ENCODE measurements at places on chromosomes 2 and 18.

DNA sequence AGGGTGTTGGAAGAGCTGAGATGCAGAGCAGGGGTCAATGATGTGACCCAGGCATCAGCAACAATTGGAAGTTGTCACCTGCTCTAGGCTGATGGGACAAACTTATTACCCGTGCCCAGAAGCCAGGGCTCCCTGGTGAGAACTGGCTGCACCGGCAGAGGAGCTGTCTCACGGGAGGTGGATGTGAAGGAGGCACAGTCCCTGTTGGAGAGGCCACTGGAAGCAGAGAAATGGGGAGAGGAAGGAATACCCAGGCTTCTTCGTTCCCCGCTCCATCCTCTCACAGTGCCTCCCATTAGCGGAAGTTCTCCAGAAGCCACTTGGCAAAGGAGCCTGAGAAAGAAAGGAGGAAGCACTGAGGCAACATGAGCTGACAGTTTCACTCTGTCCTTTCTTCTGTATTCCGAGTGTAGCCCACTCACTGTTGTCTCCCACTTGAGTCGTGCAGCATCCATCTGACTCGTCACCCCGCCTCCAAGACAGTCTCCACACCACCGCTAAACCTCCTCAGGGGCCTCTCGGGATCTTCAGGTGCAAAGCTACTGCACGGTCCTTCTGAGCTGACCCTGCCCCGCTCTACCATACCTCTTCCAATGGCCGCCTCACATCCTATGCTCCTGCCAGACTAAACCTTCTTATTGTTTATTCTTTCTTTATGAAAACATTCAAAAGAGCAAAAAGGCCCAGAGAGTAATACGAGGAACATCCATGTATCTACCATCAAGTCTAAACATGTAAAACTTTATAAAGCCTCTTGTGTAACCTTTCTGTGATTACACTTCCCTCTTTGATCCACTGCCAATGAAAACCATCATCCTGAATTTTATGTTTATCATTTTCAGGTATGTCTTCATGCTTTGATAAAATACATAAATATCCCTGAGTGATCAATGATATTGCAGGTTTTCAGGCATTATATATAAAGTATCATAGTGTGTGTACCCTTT is 19.1 kb upstream of the AFTPH start:
- no peak for DNase-seq

- no peak for DNase-seq
These were observed 415.6 kb upstream of the SALL3 start for GRCh38 chr18:78564030-78564429.

DNA sequence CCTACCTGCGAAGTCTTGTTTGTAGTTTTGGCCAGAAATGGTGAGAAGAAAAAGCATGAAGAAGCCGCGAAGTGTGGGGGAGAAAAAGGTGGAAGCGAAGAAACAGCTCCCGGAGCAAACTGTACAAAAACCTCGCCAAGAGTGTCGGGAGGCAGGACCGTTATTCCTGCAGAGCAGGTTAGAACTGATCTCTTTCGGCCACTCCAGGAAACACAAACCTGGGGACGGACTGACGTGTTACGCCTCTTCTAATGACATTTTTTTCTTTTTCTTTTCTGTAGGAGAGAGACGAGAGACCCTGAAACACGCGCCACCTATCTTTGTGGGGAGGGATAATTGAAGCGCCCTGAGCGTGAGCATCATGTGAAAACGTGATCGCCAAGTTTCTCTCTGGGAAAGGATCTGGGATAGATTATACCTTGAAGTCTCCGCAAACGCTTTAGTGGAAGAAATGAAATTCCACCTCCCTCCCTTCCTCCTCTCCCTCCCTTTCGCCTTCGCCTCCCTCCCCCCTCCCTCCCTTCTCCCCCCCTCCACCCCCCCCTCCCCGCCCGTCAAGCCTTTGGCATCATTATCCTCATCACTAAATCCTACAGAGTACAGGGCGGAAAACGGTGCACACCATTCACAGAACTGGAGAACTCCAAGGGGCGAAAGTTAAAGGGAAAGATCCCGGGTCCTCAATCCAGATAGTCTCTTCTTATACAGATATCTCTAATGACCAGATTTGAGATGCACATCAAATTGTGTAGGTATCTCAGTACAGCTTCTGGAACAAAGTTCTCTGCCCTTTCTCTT is at the start of gene ZEB2:
ZEB2 (minus strand) TSS at position 186 of the 798 bp plus-strand sequence. CDS start 2,769 bp downstream, outside the sequence.
- DNase-seq: peak; percentile 81

DNA sequence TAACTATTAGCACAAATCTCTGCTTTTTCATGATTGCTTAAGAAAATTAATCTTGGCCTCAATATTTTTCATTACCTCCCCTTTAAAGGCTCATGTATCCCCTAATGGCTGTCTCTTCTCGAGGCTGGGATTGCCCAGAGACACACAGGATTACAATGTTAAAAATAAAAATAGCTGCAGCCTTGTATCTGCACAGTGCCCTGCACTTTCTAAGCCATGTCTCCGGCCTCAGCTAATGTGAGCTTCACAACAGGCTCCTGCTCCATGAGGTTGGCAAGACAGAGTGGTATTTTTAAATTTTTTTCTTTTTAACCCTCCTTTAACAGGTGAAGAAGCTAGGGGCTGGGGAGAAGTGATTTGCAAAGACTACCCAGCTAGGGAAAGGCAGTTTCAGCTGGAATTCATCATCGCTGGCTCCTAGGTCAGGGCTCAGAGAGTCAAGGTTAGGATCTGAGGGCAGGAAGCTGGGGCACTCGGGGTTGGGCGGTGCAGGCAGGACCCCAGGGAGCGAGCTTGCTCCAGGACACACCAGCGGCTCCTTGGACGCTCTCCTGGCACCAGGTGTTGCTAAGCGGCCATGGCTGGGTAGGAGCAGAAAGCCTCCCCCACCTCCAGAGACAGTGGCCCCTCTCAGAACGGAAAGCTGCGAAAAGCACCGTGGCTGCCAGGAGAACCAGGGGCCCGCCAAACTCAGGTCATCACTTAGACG is 135.6 kb downstream of the SMAD2 start:
- no peak for DNase-seq
